T-helper 2 cell (primary cell): ENCODE measurements at places on chromosomes 1 and 21.

DNA sequence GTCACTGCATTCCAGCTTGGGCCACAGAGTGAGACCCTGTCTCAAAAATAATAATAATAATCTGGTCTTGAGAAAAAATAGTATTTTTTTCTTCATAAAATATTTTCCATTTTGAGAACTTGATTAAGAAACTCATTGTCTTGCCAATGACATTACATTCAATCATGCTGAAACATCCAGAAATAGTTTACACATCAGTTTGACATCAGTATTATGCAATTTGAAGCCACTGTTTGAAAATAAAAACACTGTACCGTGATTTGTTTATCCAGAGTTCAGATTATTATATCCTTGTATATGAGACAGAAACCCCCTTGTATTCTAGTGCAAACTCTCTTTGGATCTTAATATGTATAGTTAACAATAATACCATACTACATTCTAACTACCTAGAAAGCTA, 6.9 kb downstream of the FMO2 start:
- DNase-seq, result no peak

DNA sequence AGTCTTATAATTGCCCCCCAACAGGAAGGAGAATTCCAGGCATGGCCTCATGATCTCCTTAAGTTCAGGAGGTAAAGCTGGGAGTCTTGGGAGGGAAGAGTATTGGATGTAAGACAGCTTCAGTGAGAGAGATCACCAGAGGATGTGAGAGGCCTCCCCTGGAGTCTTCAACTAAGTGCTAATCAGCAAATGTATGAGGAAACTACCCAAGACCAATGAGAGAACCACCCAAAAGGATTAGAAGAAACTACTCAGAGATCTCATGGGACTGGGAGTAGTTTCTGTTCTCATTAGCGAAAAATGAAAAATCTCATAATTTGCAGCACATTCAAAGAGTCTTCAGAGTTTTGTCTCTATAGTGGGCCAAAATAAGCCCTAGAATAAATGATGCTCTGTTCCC, 36.6 kb upstream of the WNT2B start:
- DNase-seq, result no peak

DNA sequence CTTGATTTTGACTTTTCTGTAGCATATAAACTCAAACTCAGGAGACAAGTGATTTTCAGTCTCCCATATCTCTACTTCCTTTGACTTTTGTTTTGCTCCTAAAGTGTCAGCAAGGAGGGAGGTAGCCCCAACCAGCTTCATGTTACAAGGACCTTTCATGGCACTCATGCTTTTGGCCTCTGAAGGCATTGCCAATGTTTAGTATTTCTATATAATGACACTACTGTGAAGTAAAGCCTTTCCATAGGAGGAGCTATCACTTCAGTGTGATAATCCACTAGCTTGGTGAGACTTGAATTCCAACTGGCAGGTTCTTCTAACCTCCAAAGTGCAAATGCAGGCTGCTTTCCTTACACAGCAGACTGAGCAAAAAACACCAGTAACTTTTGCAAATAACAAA, 14.4 kb downstream of the COLGALT2 start:
- no peak for DNase-seq

DNA sequence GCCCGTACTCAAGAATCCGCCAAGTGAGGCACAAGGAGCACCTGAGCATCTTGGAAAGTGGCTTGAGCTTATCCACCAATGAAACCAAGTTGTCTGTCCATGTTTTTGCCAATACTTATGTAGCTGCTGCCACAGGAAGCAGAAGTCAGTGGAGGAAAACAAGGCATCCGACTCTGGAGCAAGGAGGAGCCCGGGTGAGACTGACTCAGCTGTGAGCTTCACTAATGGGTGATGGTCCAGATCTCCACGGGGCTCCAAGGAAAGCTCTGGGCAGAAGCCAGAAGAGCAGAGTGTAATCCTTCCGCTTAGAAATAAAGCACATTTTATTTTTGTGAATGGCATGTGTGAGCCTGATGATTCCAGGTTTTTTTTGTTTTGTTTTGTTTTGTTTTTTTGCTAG, 12.3 kb upstream of the SSR2 start:
- DNase-seq, result no peak

- no peak for DNase-seq
Measured at GRCh38 chr1:228515200-228515834, 28.1 kb downstream of the RNF187 start.

DNA sequence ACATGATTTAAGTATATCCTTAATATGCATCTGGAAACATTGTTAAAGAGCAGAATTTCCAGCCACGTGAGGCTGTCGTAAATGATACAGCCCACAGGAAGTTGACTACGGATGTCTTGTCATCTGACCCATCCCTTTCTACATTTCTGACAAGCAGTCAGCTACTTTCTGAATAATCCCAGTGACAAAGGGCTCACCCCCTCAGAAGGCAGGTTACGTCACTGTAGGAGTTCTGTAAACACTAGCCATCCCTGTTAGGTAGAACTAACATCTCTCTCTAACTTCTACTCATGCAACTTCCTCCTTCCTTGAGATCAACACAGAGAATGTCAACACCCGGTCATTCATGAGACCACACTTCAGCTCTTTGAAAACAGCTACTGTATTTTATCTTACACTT, 259.2 kb downstream of the GREM2 start:
- DNase-seq, result no peak

GRCh38 chr1:106378261-106378660, 678.2 kb upstream of the PRMT6 start:
- no peak for DNase-seq
